Hematopoietic multipotent progenitor cell treated with erythropoietin and hydrocortisone succinate and interleukin-3 and kit ligand, for 4 days (in vitro differentiated cells): ENCODE measurements at places on chromosomes 16 and 17.

GRCh38 chr17:64198331-64199090 is 64.5 kb downstream of the TEX2 start:
- peak; percentile 22 for DNase-seq

GRCh38 chr16:57755726-57756423 is 20.3 kb downstream of the KATNB1 start:
- DNase-seq = no peak

GRCh38 chr17:59753522-59754467 is 46.3 kb downstream of the VMP1 start:
- peak; percentile 95 for DNase-seq

DNA sequence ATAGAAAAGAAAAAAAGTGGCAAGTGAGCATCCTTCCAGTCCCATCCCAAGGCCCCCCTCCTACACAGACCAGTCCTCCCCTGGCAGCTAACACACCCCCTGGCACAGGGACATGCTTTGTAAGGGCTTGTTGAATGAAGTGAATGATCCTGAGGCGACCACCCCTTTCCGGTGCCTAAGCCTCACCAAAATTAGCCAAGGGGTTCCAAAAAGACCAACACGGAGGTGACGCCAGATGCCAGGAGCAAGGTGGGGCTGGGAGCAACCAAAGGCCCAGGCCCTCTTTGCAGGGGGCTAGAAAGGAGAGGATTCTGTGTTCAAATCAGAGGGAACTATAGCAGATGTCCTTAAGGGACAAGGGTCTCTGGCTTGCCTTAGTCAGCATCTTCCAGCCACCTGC is 5.5 kb downstream of the KRT35 start:
- DNase-seq = no peak

GRCh38 chr17:5705081-5705875 is 121.0 kb upstream of the NLRP1 start:
- DNase-seq = peak; percentile 22

DNA sequence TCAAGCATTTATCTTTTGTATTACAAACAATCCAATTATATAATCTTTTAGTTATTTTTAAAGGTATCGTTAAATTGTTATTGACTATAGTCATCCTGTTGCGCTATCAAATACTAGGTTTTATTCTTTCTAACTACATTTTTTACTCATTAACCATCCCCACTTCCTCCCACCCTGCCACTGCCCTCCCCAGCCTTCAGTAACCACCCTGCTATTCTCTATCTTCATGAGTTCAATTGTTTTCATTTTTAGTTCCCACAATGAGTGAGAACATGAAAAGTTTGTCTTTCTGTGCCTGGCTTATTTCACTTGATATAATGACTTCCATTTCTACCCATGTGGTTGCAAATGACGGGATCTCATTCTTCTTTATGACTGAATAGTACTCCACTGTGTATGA is 94.1 kb upstream of the MYOCD start:
- no peak for DNase-seq

DNA sequence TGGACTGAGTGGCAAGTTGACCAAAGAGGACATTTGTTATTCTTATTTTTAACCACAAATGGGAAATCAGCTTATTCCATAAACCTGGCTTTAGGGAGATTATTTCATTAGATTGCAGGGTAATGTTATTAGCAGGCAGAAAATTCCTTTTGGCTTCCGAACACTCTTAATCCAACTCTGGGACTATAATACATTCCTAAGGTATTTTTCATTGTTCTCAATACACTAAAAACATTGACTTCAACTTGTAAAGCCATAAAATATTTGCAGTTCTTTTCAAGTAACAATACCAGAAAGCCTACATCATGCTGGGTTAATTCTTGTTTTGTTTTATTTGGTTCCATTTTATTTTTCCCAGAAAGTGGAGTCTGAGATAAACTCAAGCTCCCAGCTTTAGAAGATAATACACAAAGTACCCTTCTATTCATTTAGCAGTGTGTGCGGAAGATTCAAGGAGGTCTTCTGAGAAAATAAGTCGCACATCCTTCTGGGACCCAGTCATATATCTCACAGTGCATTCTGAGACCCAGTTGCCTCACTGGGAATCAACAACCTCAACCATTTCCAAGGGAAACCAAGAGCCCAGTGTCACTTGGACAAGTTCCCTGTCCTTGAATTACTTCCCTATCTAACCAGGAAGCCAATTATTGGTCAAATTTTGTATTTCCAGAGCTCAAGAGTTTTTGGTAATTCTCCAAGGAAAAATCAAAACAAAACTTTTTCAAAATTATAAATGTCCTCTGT is 389.6 kb upstream of the DYNLRB2 start:
- DNase-seq = no peak

DNA sequence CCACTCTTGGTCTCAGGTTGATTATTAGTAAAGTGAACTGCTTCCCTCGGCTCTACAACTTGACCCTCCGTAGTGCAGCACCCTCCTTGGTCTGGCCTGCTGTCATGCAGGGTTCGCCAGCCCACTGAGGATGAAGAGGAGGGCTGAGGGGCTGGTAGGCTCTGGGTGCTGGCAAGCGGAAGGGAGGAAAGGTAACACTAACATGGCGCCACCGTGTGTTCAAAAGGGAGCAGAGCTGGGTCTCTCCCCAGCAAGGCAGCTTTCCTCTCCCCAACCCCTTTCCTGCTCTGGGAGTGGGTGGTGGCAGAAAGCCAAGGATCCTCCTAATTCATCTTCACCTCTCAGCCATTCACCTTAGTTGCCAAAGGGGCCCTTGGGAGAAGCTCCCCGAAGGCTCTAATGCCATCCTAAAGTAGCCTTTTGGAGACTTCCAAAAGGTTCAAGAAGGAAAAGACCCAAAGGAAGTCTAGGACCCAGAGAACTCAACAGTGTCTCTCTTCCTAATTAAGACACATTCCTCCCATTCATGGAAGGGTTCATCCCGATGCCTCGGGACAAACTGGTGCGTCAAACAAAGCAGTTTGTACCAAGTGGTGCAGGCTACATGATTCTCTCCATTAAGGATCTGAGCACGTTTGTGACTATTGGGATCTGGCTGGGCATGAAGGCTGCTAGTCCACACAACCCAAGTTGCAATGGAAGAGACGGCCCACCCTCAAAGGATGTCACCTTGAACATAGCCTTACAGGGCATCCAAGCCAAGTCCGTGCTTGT is 90.8 kb upstream of the TOB1 start:
- peak; percentile 77 for DNase-seq

DNA sequence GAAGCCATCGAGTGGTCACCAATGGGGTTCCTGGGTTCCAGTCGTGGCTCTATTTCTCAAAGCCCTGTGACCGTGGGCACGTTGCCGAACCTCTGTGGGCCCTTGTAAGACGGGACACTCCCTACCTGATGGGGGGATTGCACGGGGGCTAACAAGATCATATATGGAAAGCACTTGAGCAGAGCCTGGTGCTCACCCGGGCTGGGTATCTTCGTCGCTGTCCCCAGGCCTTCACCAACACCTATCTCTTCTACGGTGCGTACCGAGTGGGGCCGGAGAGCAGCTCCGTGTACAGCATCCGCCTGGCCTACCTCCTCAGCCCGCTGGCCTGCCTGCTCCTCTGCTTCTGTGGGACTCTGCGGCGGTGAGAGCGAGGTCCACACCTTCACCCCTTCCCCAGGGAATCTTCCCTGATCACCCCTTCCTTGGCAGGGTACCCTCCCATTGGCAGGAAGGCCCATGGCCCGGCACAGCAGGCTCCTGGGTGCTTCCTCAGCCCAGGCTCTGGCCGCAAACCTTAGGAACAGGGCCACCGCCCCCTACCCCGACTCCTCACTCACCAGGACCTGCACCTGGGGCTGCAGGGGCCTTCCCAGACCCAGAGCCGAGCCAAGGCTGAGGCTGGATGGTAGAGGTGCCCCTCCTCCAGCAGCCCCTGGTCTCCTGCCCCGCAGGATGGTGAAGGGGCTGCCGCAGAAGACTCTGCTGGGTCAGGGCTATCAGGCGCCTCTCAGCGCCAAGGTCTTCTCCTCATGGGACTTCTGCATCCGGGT is 2.8 kb downstream of the TMC8 start:
- no peak for DNase-seq

DNA sequence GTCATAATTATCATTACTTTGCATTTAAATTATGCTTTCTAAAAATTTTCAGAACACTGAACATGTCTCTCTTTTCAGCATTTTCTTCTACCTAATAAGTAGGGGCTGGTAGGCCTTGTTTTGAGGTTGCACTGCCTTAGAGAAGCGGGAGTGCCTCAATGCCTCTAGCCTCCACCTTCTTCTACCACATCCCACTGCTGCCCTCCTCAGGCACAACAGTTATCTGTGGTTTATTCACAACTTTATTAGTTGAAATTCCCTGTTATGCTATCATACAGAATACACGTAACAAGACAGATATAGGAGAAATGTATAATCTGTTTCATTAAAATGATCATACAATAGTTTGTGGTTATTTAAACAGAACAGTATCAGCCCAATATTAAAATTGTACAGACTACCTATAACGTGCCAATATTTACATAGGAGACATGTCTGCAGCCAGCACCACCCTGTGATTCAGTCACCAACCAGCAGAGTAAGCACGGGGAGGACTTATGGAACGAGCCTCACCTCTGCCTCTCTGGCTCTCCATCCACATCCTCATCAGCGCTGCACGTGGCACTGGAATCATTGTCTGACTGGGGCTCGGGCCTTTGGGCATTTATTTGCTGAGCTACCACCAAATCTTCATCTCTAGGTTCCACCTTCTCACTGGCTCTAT is 101.2 kb downstream of the TTC19 start:
- DNase-seq = peak; percentile 51

- peak; percentile 80 for DNase-seq
These were observed 72.0 kb upstream of the ZNF750 start for GRCh38 chr17:82911822-82912221.

DNA sequence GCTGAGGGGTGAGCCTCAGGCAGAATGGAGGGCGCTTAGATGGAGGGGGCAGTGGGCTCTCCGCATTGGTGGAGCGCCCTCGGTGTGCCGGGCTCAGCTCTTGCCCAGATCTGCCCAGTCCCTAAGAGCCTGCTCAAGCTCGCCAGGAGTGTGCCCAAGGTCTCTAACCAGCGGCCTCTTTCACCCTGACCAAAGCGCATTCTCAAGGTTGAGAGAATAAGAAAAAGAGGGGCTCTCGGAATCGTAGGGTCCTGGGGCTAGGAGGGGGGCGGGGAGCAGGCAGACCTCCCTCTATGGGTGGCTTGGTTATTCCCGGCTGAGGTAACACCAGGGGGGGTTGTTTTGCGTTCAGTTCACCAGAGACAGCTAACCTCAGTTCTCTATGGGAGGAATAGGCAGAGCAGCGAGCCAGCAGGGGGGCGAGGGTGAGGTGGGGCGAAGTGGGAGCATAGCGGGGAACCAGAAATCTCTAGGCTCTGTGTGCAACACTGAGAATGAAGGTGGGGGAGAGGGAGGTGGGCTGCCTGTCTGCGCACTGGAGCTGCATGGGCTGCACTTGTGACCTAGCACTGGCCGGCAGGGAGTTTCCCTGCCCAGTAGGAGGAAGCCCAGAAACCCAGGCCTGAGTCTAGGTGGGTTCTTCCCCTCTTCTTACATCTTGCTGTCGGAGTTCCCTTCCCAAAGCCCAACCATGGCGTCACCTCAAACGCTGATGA is 3.0 kb downstream of the TMEM132E start:
- no peak for DNase-seq

DNA sequence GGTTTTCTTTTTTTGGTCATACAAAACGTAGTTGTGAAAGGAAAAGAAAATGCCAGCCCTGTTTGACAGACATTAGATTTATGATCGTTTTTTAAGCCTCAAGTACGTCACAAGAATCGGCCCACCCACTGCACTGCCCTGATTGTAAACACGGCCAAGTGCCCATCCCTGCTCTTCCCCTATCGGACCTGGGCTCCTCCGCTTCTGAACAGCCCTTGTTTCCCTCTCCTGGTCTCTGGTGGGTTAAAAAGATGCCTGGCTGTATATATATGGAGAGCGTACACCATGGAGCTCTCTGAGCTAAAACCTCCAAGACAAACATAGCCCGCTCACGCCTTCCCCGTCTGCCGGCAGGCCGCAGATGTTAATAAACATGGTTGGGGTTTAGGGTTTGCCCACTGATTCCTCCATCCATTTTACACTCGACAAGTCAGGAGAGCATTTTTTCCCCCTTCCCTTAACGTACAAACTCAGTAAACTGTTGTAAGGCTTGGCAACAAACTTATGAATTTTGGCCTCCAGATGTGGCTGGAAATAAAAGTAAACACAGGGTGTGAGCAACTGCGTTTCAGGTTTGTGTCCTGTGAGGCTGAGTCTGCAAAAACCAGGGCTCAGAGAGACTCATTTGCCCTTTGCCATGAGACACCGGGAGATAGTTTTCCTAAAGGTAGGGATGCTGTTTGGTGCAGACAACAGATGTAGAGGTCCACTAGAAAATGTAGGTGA is 325.9 kb downstream of the SOX9 start:
- no peak for DNase-seq

DNA sequence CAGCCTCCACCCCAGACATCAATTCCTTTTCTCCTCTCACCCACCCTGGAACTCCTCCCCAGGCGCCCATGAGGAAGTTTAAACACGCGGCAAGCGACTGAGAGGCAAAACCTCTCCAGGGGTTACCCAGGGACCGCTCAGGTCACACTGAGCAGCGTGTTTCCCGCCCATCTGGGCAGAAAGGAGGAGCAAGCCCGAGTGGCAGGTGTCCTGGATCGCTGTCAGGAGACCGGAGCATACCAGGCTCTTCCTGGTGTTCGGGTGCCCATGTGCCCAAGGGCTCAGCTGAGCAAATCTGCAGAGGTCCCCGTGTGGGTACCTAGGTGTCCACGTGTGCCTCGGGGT is 491 bp downstream of the SLC25A19 start:
- DNase-seq = peak; percentile 75

- DNase-seq = no peak
These were observed 7.0 kb downstream of the KSR1 start for GRCh38 chr17:27463235-27463677.

DNA sequence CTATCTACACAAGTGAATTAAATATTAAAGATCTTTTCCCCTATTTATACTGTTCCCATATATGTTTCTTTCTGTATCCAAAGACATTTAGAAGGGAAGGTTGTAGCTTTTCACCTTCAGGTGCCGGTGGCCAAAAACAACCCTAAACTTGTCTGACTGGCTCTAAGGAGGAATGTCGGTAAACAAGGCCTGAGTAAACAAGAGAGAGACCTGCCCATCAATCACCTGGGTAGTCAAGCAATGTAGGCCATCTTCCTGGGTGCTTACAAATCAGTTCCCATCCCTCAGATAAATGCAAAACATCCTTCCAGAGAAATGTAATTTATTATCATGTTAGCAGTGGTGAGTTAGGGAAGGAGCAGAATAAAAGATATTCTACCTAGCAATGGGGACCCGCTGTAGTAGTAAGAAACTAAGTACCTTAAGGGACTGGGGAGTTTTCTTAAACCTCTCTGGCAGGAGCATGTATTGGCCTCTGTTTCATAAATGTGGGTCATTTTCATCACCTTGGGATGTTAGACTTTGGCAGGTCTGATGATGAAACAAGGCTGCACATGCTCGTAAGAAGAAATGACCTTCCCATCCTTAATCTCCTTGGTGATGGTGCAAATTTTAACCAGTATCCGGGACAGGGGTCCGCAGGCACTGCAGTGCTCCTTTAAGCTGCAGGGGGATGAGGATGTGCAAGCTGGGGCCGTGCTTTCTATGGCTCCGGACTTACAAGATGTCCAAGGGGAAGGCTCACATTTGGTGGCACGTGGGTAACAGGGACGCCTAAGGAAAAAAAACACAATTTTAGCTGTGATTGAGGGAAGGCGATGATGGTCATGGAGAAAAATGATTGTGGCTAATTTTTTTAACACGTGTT is 8.4 kb downstream of the KRT39 start:
- no peak for DNase-seq
